ENCODE measurements at places on chromosomes 3 and 15.

DNA sequence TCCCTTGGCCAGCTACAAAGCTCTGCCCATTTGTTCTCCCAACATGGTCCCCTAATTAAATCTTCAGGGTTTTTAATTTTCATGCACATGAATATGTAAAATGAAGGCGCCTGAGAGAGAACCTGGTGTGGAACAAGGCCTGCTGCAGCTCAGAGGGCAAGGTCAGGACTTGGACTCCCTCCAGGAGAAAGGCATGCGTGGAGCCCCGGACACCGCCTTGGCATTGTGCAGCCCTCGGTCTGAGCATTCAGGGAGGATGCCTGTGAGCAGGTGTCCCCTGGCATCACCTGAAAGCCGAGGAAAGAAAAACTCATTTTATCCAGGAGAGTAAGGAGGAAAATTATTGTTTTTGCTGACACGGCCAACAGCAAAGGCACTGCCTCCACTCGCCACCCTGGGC, 33.8 kb upstream of the EPHB1 start:
- peak; percentile 43 for DNase-seq

DNA sequence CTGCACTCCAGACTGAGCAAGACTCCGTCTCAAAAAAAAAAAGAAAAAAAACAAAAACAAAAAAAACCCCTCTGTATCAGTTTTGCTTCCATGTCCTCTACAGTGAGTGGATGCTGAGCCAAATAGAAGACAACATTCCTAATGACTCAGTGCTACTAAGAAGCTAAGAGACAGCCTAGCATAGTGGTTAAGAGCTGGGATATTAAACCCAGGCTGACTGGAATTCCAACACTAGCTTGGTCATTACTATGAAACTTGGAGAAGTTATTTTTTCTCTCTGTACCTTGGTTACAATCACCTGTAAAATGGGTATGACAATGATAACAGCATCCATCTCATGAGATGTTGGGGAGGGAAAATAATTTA, 60.9 kb upstream of the PYGO1 start:
- no peak for DNase-seq

DNA sequence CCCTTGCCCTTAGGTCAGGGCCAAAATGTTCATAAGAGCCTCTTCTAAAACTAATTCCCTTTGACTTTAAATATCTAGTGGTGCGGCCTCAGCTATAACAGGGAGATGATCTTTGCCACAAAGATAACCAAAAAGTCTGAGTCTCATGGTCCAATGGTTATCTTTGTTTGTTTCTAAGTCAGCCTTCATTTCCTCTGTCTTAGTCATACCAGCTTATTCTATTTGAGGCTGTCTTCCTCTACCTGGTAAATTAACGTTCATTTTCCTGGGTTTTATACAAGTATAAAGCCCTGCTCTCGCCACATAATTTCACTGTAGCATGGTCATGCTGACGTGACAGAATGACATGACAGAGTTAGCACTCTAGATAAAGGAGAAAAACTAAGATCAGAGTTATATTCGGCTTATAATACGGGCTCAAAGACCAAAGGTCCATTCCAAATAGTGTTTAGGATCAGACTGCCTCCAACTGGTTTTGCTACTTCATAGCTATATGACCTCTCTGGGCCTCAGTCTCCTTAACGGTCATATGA, 18.4 kb downstream of the ZNF860 start:
- DNase-seq, result no peak

GRCh38 chr15:70053716-70054229, 43.9 kb downstream of the TLE3 start:
- DNase-seq, result no peak

DNA sequence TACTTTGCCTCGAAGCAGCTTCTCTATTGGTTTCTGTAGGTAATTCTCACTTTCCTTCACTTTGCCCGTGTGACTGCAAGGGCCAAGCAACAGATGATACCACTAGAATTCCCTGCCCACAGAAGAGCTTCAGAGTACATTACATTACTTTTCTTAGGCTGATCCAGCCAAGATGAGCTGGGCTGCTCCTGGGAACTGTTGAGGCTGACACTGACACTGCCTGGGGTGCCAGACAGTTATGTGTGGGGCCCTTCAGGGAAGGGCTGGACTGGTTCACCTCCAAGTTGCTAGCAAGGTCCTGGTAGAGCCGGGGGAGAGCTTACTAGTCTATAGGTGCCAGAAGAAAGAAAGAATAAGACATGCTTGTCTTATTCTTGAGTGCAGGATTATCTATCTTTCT, 19.0 kb downstream of the GORASP1 start:
- DNase-seq, result no peak

- DNase-seq, result peak; percentile 72
These were observed 1.2 kb downstream of the LHFPL4 start for GRCh38 chr3:9552252-9552999.

DNA sequence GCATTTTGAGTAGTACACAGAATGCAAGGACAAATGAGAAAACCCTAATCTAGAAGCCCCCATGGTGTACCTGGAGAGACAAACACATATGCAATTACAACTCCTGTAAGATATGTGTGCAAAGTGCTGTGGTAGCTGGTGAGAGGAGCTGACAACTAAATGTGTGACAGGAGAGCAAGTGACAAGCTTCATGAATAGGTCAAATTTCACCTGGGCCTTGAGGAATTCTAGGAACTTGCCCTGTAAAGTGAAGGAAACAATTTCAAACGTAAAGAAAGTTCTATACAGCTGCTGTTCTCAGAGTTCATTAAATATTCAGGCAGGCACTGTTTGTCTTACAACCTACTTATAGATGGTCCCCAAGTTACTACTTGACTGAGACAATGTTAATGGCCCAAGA, 437.0 kb downstream of the TUSC7 start:
- no peak for DNase-seq

- DNase-seq, result no peak
These were observed 29.3 kb upstream of the MYO1E start for GRCh38 chr15:59401824-59402569.

DNA sequence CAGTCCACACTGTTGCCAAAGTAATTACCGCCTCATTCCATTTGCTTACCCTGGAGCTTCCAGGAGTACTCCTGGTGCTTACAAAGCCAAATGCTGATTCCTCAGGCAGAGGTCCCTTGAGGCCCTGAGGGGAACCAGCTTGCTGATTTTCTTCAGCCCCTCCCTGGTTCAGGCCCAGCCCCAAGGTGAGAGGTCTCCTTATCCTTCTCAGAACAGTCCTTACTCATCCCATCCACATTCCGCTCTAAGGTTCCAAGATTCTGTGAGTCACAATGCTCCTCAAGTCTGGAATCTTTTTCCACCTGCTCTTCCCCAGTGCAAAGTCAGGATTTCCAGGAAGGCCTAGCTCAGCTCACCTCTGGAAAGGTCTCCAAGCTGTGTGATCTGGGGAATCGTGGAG, 1.8 kb upstream of the ATP10A start:
- DNase-seq, result no peak

DNA sequence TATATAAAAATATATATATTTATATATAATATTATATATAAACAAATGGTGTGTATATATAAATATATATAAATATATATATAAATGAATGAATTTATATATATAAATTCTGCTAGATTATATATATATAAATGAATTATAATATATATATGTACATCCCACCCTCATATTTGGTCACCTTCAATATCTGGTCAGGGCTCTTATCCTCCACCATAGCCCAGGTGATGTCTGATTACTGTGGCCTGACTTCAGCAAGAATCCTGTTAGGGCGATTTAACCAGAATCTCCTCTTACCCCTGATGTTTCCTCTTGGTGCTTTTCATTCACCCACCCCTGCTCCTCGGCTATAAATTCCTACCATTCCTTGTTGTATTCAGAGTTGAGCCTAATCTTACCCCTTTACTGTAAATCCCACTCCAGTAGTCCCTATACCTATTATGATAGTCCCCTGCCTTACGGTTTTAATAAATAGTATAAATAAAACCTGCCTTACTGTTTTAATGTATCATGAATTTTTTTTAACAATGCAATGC, 439.6 kb downstream of the PLOD2 start:
- no peak for DNase-seq

DNA sequence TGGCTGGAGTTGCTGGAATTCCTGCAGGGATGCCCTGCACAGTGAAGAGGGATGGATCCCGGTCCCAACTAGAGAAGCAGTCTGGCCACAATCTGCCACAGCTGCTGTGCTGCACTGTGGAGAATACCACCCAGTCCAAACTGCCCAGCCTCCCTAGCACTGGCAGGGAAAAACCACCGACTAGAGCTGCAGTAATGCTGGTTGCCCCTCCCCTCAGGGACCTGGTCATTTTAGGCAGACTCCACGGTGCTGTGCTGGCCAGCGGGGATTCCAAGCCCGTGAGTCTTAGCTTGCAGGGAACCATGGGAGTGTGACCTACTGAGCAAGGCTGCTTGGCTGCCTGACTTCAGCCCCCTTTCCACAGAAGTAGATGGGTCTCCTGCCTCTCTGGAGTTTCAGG, 478.0 kb upstream of the ATP11B start:
- no peak for DNase-seq

- DNase-seq, result peak; percentile 51
These were observed 20.0 kb upstream of the CMTM7 start for GRCh38 chr3:32371461-32372212.

- no peak for DNase-seq
These were observed 5.2 kb upstream of the SEMA3B start for GRCh38 chr3:50263478-50264382.

- no peak for DNase-seq
These were observed 22.0 kb downstream of the TRPM1 start for GRCh38 chr15:31079519-31079918.

GRCh38 chr3:158452334-158452733, 118.7 kb upstream of the MLF1 start:
- no peak for DNase-seq

- DNase-seq, result no peak
These were observed 8.5 kb downstream of the PPCDC start for GRCh38 chr15:75031848-75032247.

- no peak for DNase-seq
These were observed 41.7 kb downstream of the FRMD5 start for GRCh38 chr15:44153352-44153751.

GRCh38 chr15:38455092-38455491, 1.2 kb downstream of the FAM98B start:
- DNase-seq, result no peak

- peak; percentile 50 for DNase-seq
These were observed 551 bp downstream of the DNAJC13 start for GRCh38 chr3:132417695-132418411.

DNA sequence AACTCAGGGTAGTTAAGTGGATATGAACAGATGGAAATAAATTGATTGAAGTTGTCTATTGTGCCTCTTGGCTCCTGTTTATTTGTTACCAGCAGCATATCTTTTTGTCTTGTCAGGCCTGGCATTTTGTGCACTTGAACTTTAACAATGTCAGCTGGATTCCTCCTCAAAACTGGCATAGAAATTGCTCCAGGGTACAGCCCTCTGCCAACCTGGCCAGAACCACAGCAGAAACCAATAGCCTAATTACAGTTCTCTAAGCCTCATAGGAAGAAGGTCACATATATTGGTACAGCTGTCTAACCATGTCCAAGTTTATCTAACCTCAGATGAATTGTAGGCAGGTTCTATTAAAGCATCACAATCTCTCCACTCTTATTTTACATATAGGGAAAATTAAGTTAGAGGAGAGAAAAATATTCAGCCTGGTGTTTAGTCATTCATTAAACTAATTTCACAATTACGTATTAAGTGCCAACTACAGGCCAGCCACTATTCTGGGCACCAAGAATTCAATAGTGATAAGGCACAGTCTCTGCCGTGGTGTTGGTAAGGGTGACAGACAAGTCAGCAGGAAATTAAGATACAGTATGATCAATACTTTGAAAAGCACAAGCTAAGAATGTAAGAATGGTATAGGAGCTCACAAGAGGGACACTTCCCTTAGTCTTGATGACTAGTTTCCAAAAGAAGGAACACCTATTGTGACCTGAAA, 452.9 kb upstream of the NECTIN3 start:
- no peak for DNase-seq

- no peak for DNase-seq
These were observed 126.8 kb upstream of the CPNE4 start for GRCh38 chr3:132161608-132162007.

DNA sequence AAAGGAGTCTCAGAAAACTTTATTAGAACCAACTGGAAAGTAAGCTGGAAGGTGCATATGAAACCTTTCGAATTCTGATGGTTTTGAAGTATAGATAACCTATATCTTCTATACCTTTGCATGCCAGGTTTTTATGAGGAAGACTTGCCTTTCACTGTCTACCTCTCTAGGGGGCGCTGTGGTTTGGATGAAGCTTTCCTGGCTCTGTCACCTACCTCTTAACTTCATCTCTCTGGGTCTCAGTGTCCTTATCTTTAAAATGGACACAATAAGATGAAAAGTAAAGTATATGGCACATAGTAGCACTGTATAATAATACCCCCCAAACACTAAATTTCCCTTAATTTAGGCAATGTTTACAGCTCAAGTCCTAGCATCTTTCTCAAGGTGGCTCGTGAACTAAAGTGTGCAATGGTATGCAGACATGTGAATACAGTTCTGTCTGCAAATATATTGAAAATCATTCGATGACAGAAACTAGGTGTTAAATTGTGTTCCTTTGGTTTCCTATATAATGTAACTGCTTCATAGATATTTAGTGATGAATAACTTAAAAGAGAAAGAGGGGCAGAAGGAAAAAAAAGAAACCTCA, 314.3 kb downstream of the CHST2 start:
- DNase-seq, result no peak

DNA sequence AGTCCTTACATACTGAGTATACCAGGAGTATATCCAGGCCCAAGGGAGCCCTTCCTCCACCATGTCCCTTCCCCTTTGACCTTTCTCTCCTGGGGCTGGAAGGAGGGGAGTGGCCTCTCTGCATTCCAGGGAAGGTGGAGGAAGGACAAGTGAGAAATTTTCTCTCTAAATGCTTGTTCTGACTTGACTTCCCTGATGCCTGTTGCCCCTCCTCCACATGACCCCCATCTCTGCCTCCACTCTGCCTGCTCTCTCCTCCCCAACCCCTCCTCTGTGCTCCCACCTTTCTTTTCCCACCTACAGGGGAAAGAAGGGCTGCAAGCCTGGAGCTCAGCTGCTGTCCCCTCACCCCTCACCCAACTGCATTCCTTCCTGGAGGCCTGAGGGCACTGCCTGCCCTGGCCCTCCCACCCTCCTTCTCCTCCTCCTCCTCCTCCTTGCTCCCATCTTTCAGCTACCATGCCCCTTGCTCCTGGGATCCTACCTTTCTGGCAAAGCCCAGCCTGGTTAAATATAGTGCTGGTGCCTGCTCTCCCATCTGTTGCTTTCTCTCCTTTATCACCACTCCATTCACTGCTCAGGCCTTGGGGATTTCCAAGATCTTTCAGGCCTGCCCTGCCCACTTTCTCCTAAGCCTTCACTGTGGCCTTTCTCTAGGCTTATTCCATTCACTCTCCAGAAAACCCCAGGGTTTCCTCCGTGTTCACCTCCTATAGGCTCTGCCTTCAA, 8.5 kb upstream of the DAG1 start:
- DNase-seq, result peak; percentile 40

GRCh38 chr3:185857208-185857607, 32.4 kb upstream of the IGF2BP2 start:
- no peak for DNase-seq

- no peak for DNase-seq
These were observed 11.5 kb upstream of the CCR9 start for GRCh38 chr3:45874677-45875346.

- DNase-seq, result no peak
These were observed 51.0 kb upstream of the ATOSA start for GRCh38 chr15:52730173-52730572.
